ENCODE measurements at places on chromosomes 3 and 15.
A peak's percentile ranks its signal among the peaks of the same experiment; 100 is the strongest.

GRCh38 chr3:115961380-115961779, 338.1 kb downstream of the GAP43 start:
- DNase-seq = no peak

GRCh38 chr3:60772584-60772983, 478.7 kb downstream of the FHIT start:
- DNase-seq = no peak

DNA sequence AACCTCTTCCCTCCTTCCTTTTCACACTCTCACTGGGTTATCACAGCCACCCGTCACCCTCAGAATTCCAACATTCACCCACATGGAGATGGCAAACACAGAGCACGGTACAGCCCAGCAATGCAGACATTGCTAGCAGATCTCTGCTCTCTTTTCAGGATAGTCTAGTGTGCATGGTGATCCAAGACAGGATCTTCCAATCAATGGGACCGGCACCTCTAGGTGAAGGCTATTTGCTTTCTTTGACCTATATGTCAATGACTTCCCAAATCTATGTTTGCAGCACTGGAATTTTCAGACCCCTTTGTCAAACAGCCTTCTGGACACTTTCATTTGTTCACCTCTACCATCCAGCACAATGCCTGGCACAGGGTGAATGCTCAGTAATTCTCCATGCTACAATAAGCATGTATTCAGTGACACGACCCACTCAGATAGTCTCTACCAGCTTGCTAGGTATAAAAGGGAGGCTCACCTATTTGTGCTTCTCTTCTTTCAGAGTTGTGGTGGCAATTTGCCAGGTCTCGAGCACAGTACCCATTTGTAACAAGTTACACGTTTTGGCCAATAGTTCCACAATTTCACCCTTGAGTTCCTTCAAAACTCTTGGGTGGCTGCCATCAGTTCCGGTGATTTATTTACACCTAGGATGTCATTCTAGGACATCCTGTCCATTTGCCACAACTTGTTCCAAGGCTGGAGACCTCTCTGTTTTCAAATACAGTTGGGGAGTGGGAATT, 279.1 kb upstream of the ICE2 start:
- DNase-seq = no peak

GRCh38 chr3:170536712-170537111, 49.2 kb downstream of the SLC7A14 start:
- DNase-seq = no peak

GRCh38 chr3:187736418-187736871, 8.8 kb downstream of the BCL6 start:
- DNase-seq = no peak

GRCh38 chr3:37861620-37862041, at the start of gene CTDSPL:
Gene CTDSPL, plus strand, starts transcription at chr3:37861880. Its CDS starts 320 bp downstream, at chr3:37862200.
- DNase-seq = peak; percentile 43

All from anterior cingulate cortex (tissue), 58 donors.